ENCODE measurements at places on chromosomes 5 and 9. TPM values are rescaled to one million over a fixed set of nuclear protein-coding genes. Genes with fewer than 3 reads are reported as not detected.

The AQP7 gene
- 119 TPM for total RNA-seq

GRCh38 chr5:72817076-72817481 is 618 bp downstream of the TNPO1 start:
- DNase-seq, result peak; percentile 74

DNA sequence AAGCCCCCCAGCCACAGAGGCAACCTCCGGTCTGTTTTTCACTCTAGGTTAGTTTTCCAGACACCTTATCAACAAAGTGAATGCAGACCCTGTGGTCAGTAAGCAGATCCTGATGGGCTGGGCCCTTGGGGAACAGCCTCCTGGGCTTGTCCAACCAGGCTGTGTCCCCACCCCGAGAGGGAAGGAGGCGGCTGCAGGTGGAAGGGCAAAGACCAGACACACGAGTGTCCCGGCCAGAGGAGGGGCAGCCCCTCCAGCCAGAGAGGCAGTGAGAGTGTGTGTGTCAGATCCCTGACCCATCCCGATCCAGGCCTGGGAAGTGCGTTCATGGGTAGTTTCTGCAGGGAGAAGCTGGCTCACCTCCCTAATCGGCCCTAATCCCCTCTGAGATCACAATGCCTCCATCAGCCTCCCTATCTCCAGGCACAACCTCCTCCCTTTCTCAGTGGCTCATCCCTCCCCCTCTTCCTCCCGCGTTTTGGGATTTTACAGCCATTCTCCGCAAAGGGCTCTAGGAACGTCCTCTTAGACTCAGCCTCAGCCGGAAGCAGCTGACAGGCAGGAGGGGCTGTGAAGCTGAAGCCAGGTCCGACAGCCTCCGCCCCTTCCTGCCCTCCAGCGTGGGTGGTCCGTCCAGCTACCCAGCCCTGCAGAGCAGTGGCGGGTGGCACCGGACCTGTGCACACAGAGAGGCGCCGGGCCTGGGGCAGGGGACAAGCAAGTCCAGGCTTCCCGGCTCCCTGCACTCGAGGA is 9.7 kb downstream of the SLC12A7 start:
- no peak for DNase-seq

DNA sequence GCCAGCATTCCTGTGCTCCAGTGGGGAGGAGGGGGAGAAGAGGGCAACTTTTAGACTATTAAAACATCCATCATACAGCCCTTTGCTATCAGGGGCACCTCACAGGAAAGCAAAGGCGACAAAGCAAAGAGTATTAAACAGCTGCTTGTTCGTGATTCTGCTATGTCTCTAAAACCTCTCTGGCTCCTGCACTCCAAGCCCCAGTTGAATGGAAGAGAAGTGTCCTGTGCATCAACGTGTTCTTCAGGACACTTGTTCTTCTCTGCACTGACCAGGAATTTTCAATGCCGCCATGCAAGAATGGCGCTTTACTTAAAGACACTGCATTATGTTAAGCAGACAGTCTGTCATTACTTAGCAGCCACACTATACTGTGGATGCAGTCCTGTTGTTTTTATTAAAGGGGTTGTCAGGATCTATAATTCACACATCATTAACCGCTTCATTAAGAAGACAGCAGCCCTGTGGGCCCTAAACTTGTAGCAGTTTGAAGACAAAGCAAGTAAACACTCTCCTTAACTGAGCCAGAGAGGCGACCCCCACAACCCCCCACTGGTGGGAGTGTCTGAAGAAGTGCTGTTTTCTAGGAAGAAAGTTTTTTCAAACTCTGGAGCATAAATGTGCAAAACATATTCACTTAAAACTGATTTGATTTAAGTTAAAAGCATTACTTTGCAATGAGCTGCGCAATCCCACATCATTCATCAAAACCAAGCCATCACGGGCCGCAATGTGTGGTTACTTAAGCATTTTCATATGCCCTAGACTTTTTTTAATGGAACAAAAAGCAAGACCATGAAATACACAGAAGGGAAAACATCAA is 164.5 kb downstream of the ZNF608 start:
- no peak for DNase-seq

The CARTPT gene
- not detected for total RNA-seq

The C7 gene
- 52.8 TPM for total RNA-seq

- no peak for DNase-seq
These were observed 8.6 kb downstream of the UCK1 start for GRCh38 chr9:131522257-131523085.
